ENCODE measurements at places on chromosomes 4 and X.

GRCh38 chrX:149871433-149871832, 9.6 kb upstream of the MAGEA8 start:
- no peak for DNase-seq

DNA sequence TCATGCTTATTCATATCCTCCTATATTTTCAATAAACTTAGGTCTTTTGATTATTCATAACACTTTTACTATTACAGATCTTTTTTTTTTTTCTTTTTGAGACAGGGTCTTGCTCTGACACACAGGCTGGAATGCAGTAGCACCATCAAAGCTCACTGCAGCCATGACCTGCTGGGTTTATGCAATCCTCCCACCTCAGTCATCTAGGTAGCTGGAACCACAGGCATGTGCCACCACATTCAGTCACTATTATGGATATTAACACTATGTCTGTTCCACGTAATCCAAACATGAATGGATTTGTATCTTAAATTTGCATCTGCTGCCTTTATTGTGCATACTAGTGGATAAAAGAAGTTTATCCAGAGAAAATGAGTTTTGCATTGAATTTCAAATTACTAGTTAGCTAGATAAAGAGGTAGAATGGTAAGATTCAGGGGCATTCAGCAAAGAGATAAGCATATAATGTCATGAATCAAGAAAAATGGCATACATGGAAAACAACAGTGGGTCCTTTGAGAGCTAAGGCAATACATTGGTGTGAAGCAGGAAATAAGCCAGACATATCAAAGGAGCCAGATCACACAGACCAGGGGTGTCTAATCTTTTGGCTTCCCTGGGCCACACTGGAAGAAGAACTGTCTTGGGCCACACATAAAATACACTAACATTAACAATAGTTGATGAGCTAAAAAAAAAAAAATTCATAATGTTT, 13.9 kb downstream of the ANAPC10 start:
- DNase-seq, result no peak

DNA sequence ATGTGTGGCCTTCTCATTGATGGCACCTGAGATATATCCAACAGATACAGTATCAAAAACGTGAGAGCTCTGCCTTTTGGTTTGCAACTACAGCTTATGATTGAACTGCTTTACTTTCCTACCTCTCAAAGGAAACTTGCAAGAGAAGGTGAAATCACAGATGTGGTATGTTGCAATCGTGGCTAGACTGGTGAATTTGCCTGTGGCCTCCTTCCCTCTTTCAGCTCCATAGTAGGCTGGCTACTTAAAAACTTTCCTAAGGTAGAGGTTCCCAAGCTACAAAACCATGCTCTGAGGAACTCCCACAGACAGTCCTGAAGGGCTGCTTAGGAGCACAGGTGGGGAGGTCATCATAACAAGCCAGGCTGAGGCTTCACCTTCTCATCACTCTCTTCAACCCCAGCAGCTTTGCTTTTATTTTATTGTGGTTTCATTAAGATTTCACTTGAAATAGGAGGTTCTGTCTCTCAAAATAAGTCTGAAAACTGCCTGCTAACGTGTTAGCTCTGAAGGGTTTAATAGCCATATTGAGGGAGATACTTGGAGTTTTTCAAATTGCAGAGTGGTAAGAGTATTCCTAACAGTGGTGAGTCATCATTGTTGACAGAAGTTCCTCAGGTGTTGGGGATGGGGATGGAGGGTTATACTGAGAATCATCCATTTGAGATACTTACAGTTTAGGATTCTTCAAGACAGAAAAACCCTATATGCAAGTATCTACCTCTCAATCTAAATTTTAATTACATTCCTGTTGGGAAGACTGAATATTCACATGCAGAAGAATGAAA, 93.5 kb upstream of the UCP1 start:
- DNase-seq, result no peak

- no peak for DNase-seq
These were observed 242.4 kb downstream of the NDST4 start for GRCh38 chr4:114870987-114871386.

All from T-helper 9 cell (primary cell).